ENCODE measurements at places on chromosomes 3 and 15. TPM values are rescaled to one million over a fixed set of nuclear protein-coding genes. Genes with fewer than 3 reads are reported as not detected.

DNA sequence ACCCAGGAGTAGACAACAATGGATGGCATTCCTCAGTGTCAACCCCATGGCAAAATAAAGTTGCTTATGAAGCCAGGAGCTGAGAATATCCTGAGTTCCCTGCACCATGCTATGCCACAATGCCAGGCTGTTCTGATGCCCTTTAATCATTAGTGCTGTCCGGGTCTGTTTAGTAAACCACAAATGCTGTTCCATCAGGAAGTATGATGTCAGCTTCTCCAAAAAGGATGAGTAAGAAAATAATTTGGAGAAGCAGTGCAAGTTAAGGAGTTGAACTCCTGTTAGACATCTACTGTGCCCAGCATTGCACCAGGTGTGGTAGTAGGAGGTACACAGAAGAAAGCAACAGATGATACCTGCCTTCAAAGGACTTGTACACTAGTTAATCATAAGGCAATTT is 67.9 kb upstream of the GUCA1C start:
- DNase-seq: no peak

GRCh38 chr3:23325466-23326065 is 122.4 kb downstream of the UBE2E2 start:
- no peak for DNase-seq

- no peak for DNase-seq
These were observed 242.1 kb upstream of the THRB start for GRCh38 chr3:24736701-24737100.

DNA sequence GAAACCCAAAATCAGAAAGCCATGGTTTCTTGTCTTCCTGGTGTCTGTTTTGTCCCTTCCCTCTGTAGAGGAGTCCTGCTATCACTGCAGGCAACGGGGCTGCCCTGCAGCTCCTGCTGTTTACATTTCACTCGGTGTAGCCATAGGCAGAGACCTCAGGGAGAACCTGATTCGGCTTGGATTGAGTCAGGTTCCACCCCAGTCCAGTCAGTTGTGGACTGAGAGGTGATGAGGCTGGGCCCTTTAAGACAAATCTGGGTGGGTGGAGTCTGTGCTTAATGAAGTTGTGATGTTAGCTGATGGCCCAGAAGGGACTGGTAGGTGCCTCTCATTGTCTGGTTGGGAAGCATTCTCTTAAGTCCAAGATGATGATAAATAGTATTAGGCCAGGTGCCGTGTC is 35.7 kb downstream of the FLNB start:
- DNase-seq: no peak

DNA sequence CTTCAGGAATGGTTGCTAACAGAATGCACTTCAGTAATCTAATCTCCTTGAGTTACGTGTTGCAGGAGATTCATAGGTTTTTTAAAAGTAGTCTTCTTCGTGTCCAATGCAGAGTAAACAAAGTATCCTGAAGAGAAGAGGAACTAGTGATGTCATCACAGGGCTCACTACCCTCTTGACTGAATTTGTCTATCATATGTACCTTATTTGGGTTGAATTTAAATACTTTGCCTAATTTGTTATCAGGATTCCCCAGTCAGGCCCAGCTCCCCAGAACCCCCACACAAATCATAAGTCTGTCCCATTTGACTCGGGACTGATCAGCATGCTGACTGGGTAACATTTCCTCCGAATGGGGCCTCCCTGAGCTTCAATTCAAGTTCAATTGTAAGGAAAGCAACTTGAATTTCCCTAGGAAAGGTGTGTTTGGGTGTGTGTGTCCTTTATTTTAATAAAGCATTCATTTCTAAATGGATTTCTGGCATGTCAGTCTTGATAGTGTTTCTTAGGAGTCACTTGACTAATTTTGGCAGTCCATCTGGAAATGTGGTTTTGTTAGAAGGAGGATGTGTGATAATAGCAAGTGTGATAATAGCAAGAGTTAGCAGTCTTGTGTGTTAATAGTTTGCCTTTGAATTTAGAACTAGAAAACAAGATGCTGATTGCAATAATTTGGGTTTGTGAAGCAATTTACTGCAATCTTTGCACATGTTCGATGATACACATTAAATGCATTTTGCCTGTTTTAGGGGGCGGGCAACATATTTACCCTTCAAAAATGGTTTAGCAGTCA is 21.9 kb downstream of the OXNAD1 start:
- no peak for DNase-seq

DNA sequence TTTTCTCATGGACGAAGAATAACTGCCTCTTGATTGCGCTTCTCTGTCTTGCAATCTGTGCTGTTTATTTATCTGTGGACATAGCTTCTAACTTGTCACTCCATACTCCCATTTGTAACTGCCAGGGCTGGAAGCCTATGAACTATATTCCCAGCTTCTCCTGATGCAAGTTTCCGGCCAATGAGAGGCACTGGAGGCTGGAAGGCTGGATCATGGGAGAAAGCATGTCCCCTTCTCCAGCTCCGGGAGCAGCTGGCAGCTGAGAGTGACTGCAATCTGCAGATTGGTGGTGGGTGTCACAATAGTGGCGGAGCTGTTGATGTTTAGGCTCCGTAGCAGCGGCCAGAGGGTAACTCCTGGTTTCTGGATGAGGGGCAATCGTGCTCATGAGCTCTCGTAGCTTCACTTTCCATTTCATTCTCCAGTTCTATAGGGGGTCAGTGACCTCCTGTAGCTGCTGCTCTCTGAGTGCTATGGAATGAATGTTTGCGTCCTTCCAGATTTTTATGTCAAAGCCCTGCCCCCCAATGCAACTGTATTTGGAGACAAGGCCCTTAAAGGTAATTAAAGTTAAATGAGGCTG is 35.7 kb upstream of the PCSK6 start:
- DNase-seq: no peak

DNA sequence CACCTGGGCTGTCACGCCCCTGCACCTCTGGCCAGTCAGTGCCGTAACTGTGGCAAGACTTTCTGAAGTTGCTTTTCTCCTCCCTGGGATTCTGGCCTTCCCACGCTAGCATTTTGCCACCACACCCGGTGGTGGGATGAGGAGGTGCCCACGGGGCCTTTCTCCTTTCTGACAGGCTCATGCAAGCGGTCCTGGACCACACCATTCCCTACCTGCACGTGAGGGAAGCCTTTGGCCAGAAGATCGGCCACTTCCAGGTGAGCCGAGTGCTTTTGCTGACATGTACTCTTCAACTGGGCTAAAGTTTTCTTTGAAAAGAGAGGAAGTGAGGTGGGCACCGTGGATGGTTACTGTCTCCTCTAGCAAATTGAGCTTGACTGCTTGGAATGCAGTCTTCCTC is 9.6 kb downstream of the IVD start:
- no peak for DNase-seq

- DNase-seq: no peak
These were observed 91.1 kb downstream of the LINGO1 start for GRCh38 chr15:77541421-77542181.

GRCh38 chr3:80586338-80586737 is 818.5 kb upstream of the ROBO1 start:
- no peak for DNase-seq

- DNase-seq: no peak
These were observed 13.5 kb downstream of the BFSP2 start for GRCh38 chr3:133413161-133414020.

DNA sequence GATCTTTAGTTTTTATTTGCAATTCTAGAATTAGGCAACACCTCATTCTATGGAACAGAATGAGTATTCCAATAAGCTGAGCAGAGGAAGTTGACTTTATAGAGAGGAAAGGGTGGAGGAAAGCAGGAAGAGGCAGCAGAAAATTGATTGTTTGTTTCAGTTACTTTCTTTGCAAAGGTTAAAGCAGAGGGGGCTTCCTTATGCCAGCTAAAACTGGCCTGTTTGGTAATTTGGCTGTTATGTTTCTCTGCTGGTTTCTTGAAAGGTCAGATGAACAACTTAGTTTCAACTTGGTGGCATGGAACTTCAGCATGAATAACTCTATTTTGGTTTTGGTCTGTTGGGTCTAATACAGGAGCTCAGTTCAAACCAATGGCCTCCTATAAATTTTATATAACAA is 190.9 kb upstream of the IL12A start:
- no peak for DNase-seq

DNA sequence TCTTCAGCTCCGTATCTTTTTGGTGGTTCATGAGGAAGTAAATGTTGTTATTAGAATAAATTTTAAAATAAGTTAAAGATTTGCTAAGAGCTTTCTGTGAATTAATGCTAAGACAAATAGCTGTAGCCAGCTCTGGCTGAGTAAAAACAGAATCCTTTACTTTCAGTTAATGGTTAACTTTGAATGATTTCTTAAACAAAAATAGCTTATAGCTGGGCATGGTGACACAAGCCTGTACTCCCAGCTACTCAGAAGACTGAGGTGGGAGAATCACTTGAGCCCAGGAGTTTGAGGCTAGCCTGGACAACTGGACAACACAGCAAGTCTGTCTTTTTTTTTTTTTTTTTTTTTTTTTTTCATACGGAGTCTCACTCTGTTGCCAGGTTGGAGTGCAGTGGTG is 25.0 kb downstream of the TCAIM start:
- no peak for DNase-seq

- DNase-seq: no peak
These were observed 285.5 kb downstream of the SLC9A9 start for GRCh38 chr3:143562789-143563188.

GRCh38 chr3:78799681-78800080 is 968.1 kb downstream of the ROBO1 start:
- no peak for DNase-seq

GRCh38 chr3:161682715-161683114 is 186.1 kb downstream of the OTOL1 start:
- DNase-seq: no peak

GRCh38 chr3:183489455-183490210 is 61.2 kb upstream of the MCF2L2 start:
- DNase-seq: peak; percentile 12

DNA sequence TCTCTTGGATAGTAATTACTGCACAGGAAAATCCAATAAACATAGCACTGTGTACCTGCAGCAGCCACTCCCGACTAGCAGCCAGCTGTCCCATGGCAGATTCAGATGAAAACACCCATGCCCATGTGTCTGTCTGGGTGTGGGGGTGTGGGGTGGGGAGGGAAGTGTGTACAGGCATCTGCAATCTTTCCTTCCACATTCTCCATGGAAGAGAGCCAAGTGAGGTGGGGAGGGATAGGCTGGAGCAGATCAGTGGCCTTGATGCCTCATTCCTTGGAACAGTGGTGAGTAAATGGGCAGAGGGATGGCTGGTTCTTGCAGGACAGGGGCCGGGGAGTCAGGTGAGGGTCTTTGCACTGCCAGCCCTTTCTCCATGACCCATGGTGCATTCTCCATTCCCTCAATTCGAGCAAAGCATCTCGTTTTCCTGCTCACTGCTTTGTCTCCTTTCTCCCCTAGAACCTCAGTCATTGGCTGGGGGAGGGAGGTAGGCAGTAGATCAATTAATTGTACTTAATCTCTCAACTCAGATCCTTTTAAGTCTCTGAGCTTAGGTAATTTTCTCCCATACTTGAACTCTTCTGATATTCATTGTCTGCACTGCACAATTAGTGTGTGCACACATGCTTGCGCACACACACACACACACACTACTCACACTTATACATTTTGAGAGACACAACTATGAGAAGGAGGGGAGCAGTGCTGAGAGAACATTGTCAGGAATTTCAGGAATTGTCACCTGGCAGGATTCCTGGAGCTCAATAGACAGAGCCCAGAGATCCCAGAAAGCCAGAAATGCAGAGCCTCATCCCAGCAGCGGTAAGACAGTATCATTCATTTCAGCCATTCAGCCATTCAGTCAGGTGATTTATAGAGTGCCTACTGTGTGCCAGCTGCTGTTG is 31.9 kb downstream of the PDIA5 start:
- no peak for DNase-seq

DNA sequence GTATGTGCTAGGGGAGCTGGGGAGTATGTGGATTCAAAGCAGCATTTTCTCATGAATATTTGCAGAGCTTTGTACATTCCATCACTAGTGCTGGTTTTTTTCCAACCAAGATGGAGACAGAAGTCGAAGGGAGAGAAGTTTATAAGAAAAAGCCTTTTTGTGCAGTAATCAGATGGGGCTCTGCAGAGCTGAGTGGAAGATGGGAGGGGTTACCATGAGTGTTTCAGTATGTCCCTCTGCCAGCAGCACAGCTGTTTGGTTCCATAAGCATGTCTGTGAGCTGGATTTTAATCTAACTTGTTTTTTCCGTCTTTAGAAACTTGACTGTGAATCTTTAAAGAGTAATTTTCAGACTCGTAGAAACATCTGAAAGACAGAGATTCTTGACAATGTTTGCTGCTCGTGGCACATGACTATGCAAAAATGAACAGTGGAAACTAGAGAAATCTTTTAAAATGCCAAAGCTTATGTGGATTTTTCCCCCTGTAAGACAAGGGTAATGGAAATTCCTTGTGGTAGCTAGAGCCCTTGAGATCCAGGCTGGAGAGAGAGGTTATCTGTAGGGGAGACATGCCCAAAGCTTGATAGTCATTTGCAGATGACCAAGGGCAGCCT is 20.3 kb downstream of the STARD9 start:
- DNase-seq: no peak

GRCh38 chr15:25711691-25712090 is 151.4 kb downstream of the ATP10A start:
- DNase-seq: no peak

DNA sequence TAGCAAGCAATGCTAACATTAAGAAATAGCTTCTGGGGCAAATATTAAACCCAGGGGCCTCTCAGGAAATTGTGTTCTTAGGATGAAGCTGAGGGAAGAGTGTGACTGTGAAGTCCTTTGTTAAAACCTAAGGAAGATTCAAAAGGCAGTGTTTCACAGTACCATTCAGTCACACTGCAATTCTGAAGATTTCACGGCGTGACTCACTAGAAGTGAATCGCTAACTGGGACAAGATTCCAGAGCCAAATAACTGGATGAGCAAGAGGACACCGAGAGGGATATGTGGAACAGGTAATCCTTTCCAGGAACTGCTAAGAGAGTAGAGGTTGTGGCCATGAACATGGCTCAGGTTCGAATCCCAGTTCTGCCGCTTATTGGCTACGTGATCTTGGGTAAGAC is 61.8 kb upstream of the SMAD3 start:
- no peak for DNase-seq

GRCh38 chr15:78237146-78237545 is 2.8 kb upstream of the ACSBG1 start:
- no peak for DNase-seq

DNA sequence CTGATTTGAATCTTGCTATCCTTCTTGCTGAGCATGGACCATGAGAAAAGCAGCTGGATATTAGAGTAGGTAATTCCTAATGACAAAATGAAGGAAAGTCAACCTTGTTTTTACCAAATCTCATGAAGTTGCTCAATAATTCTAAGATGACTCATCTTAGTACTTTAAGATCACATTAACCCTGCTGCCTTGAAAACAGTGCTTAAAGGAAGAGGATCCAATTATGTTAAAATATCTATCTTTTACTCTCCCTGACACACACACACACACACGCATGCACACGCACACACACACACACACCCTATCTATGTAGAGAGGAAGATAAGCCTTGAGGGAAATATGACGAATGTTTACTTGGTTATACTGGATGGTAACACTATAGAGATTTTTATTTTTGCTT is 16.0 kb upstream of the MYO1E start:
- no peak for DNase-seq

GRCh38 chr3:150227839-150228238 is 180.3 kb upstream of the TSC22D2 start:
- DNase-seq: no peak

Gene LPP
- 33.3 TPM for polyA plus RNA-seq

Gene VGLL3
- 98.8 TPM for polyA plus RNA-seq

Gene SMCO1
- not detected for polyA plus RNA-seq

Gene LTF
- not detected for polyA plus RNA-seq

Gene NPAP1
- not detected for polyA plus RNA-seq

Gene TXNRD3
- polyA plus RNA-seq: 5.5 TPM

Gene GNAT1
- polyA plus RNA-seq: not detected

Gene PYGO1
- polyA plus RNA-seq: 6.7 TPM

Gene AMT
- polyA plus RNA-seq: 9.1 TPM

Gene CHST14
- 18.6 TPM for polyA plus RNA-seq

Gene DBR1
- polyA plus RNA-seq: 6.0 TPM
